Spinal cord (tissue), 10 donors: ENCODE measurements at places on chromosomes 3 and 15. TPM values are rescaled to one million over a fixed set of nuclear protein-coding genes. Genes with fewer than 3 reads are reported as not detected.

DNA sequence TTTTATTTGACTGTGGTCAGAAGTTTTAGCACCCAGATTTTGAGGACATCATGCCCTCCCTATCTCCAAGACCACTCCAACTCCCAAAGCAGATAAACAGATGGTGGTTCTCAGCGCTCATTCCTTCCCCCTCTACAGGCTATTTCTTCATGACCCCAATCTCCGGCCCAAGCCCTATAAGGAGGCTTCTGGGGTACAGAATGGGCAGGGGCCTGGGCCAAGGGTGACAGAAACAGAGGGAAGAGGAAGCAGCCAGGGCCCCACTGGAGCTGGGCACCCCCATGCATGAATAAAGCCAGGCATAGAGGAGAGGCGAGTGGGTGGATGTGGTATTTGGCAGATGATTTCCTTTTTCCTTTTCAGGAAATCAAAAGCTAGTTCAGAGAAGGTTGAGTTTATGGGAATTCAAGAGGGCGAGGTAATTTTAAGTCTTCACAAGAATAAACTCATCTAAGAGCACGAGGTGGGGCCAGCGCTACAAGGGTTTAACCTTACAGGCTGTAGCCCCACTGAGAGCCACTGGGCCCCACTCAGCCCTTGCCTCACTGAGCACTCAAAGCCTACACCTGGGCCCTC lies 104.8 kb upstream of the HERC1 start:
- no peak for DNase-seq

- no peak for DNase-seq
Measured at GRCh38 chr3:135513106-135514059, 452.1 kb upstream of the PPP2R3A start.

DNA sequence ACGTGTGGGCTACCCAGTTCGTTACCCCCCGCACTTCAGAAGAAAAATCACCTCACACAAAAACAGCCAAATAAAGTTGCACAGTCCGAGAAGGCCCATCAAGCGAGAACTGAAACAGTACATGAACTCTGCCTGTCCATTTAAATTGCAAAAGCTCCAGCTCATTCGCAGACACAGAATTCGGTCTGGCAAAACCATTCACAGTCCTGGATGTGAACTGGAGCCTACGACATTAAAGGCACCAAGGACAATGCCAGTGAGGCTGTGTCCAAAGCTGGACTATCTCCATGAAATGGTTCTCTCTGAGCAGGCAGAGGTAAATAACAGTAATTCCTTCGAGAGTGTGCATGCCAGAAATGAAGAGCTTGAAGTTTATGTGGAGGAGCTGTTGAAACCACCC lies 261.3 kb upstream of the ICE2 start:
- DNase-seq: no peak

DNA sequence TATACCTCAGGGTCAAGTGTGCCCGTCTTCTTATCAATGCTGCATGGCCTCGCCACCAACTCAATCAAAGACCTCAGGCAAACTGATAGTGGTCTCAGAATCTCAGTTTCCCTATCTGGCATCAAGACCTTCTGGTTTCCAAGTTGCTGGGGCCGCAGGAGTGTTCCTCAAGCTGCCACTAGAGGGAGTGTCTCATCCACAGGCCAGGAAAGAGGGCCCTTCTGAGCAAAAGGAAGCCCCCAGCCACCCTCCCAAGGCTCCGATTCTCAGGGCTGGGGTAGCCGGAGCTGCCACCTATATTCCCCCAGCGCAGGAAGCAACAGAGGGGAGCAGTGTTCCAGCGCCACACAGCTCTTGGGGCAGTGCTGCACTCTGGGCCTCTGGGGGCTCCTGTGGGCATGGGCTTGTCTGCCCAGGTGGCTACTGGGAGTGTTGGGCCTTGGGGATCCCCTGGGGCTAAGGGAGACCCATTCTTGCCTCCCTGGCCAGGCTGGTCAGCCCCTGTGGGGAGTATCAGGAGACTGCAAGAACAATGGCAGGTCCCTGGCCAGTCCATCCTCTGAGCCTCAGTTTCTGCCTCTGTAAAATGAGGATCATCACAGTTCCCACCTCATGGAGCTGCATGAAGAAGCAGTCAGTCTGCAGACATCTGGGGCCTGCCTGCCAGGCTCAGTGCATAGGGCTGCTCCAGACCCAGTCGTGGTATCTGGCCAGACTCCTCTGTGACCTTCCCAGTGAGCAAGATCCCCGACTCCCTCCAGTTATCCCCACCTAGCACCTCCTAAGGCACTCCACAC lies 23.4 kb upstream of the SEC13 start:
- peak; percentile 44 for DNase-seq

Gene MORC1
- 0.08 TPM for polyA plus RNA-seq

GRCh38 chr3:193808317-193808716 lies 215.3 kb downstream of the OPA1 start:
- no peak for DNase-seq

- no peak for DNase-seq
Measured at GRCh38 chr15:69813881-69814280, 283.8 kb downstream of the TLE3 start.

DNA sequence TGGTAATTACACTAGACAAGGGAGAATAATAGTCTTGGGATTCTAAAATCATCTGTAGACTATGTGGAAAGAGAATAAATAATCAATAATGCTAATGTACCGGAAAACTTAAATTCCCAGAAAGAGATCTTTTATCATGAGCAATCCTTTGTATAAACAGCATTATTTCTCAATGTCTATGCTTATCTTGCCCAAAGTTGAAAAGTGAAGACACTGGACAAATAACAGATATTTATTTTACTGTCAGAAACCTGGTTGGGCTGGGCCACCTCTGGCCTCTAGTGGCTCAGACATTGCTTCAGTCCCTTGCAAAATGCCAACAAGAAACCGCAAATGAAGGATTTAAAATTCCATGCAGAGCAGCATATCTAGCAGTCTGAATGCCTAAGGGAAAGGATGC lies 409.9 kb downstream of the FHIT start:
- DNase-seq: no peak
